ENCODE measurements at places on chromosomes 4 and X. TPM values are rescaled to one million over a fixed set of nuclear protein-coding genes. Genes with fewer than 3 reads are reported as not detected.

The ETDA gene
- total RNA-seq, result not detected

The GIMD1 gene
- total RNA-seq, result not detected

The NDP gene
- total RNA-seq, result not detected

The CCDC149 gene
- not detected for total RNA-seq

The STARD8 gene
- 2.6 TPM for total RNA-seq

The ATXN3L gene
- total RNA-seq, result not detected

The GLRA2 gene
- not detected for total RNA-seq

The HNRNPDL gene
- total RNA-seq, result 514 TPM

The PRR32 gene
- total RNA-seq, result not detected

The NR0B1 gene
- total RNA-seq, result not detected

The HSD17B13 gene
- total RNA-seq, result 0.10 TPM

The SYNPO2 gene
- 0.26 TPM for total RNA-seq

The FSTL5 gene
- not detected for total RNA-seq

The FGF13 gene
- not detected for total RNA-seq

The ERAS gene
- total RNA-seq, result not detected

The MAP7D2 gene
- 0.39 TPM for total RNA-seq

DNA sequence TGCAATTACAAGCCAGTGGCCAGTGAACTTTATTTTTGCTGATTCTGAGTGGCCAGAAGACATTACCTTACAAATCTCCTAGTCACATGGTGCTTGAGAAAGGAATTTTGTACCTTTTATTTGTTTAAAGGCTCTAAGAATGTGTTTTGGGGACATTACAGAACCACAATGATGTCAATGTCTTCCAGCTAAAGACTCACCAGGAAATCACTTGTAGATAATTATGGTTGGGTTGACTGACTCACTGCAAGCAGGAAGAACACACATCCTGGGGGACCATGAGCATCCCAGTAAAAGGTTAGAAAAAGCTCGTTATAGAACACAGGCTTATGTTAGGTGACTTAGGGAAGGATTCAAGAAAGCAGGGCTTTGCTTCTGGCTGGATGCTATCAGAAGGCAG lies 119.4 kb upstream of the FAM9B start:
- DNase-seq, result no peak

DNA sequence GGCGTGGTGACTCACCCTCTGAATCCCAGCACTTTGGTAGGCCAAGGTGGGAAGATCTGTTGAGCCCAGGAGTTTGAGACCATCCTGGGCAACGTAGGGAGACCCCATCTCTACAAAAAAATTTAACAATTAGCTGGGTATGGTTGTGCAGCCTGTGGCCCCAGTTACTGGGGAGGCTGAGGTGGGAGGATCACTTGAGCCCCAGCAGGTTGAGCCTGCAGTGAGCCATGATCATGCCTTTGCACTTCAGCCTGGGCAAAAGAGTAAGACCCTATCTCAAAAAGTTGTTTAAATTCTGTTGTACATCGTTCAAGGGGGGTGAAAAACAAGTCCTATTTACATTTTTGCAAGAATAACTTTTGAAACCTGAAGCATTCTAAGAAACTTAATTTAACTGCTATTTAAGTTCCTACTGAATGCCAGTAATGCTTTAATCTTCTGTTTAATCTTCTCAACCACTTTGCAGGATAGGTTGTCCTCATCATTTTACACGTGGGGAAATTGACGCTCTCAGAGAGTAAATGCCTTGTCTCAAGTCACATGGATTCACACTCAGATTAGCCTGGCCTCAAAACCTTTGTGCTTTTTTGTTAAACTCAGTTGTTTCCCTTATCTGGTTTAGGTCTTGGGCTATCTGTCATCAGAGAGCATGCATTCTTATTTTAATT lies 7.0 kb downstream of the STAG2 start:
- no peak for DNase-seq

DNA sequence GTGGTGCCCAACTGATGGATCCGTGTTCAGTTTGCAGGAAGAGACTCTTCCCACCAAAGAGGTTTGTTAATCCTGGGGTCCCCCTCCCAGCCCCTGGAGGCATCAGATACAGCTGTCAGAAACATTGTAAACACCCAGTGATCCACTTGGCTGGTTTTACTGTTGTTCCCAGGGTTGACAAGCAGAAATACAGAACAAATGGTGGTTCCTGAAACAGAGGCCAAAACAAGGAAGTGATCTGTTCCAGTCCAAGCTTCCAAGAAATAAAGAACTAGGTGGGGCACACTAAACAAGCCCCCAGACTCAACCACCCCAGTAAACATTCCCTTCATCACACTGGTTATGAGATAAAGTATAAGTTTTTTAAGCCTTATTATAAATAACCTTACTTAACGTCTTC lies 1.4 kb downstream of the TMLHE start:
- DNase-seq, result no peak

DNA sequence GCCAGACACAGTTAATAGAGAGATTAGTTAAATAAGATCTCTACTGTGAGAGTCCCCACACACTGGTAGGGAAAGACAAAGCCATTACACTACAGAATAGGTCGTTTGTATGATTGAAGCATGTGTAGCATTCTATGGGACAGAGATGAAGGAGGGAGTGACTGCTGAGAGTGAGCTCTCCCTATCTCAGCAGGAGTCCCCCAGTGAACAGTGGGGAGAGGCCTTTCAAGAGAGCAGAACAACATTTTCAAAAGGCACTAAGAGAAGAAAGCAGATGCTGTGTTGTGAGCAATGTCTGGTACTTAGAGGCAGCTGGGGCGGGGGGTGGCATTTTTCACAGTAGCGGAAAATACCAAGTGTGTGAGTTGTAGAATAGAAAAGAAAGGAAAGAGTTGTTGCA lies 413.6 kb downstream of the AFF2 start:
- DNase-seq, result no peak

DNA sequence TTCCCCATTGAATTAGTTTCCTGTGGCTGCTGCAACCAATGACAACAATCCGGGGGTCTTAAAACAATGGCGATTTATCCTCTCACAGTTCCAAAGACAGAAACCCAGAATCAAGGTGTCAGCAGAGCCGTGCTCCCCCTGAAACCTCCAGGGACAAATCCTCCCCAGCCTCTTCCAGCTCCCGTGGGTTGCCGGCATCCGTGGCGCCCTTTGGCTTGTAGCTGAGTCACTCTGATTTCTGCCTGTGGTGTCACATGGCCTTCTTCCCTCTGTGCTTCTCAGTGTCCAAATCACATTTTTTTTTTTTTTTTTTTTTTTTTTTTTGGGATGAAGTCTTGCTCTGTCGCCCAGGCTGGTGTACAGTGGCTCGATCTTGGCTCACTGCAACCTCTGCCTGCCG lies 64.5 kb upstream of the STX18 start:
- no peak for DNase-seq

GRCh38 chr4:112031712-112032328 lies 113.4 kb upstream of the FAM241A start:
- DNase-seq, result no peak

GRCh38 chr4:37648084-37648817 lies 37.9 kb downstream of the RELL1 start:
- DNase-seq, result no peak

- DNase-seq, result no peak
Measured at GRCh38 chr4:25663781-25664180, 8.1 kb downstream of the SLC34A2 start.

GRCh38 chr4:102036619-102037376 lies 246.3 kb downstream of the BANK1 start:
- no peak for DNase-seq

DNA sequence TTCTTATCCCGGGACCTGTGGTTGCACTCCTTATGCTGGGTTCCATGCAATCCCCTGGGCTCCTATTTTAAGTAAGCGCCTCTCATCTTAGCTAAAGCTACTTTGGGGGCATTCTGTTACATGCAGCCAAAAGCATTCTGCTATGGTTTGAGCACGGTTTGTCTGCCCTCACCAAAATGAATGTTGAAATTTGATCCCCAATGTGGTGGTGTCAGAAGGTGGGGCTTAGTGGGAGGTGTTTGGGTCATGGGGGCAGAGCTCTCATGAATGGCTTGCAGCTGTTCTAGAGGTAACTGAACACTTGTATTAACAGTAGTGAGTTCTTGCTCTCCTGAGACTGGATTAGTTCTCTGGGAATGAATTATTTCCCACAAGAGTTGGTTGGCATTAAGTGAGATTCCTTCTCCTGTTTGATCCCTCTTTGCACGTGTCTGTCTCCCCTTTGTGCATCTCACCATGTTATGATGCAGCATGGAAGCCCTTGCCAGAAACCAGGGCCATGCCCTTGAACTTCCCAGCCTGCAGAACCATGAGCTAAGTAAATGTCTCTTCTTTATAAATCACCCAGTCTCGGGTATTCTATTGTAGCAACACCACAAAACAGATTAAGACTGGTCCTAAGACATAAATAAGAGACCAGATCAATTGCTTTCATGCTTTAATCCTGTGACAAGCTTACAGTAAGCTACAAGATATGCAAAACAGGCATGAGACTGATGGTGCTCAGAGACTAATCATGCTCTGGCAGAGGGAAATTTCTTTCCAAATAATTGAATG lies 141.8 kb downstream of the TSPAN5 start:
- no peak for DNase-seq

DNA sequence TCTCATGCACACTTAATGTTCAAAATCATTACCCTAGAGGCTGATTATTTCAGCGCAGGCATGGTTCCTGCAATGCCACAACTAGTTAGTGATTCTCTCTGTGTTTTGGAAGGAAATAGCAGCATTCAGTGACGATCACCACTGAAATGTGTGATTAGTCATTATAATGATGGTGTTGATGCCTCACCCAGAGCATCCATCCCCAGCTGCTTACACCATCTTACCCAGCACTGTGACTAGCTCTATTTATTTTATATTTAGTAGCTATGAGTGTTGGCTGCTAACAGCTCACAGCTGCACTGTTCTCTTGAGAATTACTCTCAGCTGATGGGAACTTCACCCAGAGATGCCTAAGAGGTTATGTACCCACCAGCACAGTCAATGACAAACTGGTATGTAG lies 60.5 kb upstream of the TSPAN7 start:
- no peak for DNase-seq

- DNase-seq, result no peak
Measured at GRCh38 chr4:175961604-175962003, 104.0 kb upstream of the WDR17 start.

GRCh38 chr4:77699731-77700210 lies 94.2 kb downstream of the CXCL13 start:
- no peak for DNase-seq

DNA sequence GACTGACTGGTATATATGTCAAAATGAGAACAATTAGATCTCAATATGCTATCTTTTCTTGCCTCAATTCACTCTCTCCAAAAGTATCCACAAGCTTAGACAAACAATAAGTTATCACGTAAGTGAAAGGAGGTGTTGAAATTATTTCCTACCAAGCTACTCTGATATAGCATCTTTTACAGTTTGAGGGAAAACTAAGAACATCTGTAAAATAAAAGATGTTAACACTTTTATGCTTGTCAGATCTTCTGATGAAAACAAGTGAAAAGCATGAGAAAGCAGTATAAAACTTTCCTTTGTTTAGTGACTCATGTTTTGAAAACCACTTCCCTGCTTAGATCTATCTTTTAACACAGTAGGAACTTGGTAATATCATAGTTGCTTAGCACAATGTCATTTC lies 8.4 kb upstream of the MAB21L2 start:
- DNase-seq, result no peak

DNA sequence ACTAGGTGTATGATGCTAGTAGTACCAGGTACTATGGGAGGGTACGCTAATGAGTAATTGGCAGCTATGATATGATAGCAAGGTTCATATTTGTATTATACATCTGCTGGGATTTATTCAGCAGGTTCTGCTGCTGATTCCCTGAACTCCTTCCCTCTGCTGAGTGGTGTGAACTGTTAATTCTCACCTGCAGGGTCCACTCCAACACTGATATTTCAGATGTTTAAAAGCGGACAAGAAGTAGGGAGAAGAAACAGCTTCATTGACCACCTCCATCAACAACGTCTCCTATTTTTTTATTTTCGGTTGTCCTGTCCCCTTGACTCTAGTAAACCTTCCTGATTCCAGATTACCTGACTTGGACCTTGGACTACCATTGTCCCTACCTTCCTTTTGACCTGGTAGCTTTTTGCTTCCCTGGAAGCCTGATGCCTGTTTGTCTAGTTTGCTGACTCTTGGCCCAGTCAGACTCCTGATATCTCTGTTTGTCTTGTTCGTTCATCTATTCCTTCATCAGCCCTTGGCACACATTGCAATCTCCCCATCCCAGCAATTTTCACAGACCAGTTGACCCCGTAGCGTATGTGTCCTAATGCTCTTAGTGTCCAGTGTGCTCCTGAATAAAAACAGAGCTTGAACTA lies 34.0 kb upstream of the RNF128 start:
- DNase-seq, result no peak

- no peak for DNase-seq
Measured at GRCh38 chr4:15470128-15470475, 420 bp downstream of the CC2D2A start.

- peak; percentile 59 for DNase-seq
Measured at GRCh38 chrX:31099536-31100090, 27.8 kb upstream of the FTHL17 start.

GRCh38 chr4:9994246-9994847 lies 26.9 kb downstream of the SLC2A9 start:
- DNase-seq, result no peak

GRCh38 chr4:180751009-180751408 lies 1492.2 kb upstream of the TENM3 start:
- no peak for DNase-seq

DNA sequence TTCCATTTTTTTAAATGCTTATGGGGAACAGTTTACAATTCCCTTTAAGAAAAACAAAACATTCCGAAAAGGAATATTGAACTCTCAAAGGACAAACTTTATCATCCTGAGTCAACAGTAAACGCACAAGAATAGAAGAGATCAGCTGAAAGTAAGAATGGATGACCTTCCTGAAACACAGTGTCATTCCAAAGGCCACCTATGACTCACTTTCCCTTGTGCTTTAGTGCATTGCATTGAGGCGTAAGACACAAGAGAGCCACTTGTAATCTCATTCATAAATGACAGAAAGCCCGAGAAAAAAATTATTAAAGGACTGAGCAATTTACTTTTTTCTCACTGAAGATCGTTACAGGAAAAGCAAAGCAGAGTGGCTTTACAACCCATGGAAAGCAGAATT lies 1062.4 kb upstream of the DIAPH2 start:
- DNase-seq, result no peak

- peak; percentile 46 for DNase-seq
Measured at GRCh38 chr4:15004739-15005301, 2.5 kb downstream of the CPEB2 start.

- no peak for DNase-seq
Measured at GRCh38 chr4:91108751-91109150, 981.6 kb downstream of the CCSER1 start.
